ENCODE measurements at places on chromosomes 7 and 10.

DNA sequence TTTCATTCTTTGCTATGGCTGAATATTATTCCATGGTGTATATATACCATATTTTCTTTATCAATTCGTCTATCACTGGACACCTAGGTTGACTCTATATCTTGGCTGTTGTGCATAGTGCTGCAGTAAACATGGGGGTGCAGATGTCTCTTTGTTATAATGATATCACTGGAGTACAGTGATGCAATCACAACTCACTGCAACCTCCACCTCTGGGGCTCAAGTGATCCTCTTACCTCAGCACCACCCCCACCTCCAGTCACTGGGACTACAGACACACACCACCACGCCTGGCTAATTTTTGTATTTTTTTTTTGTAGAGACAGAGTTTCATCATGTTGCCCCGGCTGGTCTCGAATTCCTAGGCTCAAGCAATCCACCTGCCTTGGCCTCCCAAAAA lies 15.6 kb downstream of the KLHL7 start:
- DNase-seq, result no peak

GRCh38 chr7:15515252-15515651 lies 46.6 kb downstream of the AGMO start:
- peak; percentile 20 for DNase-seq

DNA sequence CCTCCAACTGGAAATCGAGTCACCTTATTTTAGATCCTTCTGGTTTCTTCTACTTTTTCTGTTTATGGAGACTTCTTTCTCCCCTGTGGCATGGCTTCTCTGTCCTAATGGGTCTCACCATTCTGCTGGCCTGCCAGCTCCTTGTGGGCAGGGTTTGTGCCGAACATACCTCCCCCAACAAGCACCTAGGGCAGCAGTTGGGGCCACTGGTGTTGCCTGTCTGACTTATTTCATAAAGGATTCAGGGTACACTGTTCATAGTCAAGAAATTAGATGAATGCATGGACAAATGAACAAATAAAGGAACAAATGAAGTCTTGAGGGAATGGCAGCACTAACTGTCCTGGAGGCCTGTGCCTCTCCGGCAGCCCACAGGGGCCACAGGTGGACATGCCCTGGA lies 55.6 kb upstream of the DOCK1 start:
- DNase-seq, result no peak

- DNase-seq, result no peak
Measured at GRCh38 chr7:127968547-127968946, 62.7 kb downstream of the LRRC4 start.

- DNase-seq, result no peak
Measured at GRCh38 chr10:101649525-101650085, 45.4 kb downstream of the FBXW4 start.

GRCh38 chr7:132152131-132152889 lies 424.0 kb downstream of the PLXNA4 start:
- no peak for DNase-seq
